ENCODE measurements at places on chromosomes 11 and 22.

DNA sequence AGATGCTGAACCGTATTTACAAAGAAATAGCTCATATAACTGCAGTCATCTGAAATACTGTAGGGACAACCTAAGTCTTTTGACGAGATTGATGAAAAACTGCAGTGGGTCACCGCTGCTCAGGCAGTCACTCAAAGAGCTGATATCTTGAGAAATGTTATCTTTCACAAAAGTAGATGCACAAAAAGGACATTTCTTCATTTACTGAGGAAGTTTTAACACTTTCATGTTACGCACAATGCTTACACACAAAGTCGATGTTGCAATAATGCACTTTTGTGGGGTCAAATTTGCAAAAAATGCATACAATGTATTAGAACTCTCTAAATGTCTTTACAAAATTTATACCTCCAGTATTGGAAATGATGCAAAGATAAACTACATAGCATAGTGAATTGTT lies 16.2 kb upstream of the OR10V1 start:
- no peak for DNase-seq

DNA sequence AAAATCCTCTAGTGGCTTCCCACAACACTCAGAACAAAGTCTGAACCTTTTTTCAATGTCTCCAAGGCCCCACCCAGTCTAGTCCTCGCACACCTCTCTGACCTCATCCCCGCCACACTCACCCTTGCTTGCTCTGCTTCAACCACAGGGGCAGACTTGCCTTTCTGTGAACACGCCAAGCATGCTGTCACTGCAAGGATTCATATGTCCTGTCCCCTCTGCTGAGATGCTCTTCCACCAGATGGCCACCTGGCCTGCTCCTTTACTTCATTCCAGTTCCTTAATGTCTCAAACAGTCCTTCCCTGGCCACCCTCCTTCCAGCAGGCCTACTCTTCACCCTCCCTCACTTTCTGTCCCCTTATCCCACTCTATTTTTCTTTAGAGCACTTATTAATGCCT lies 60.6 kb upstream of the ARHGAP20 start:
- no peak for DNase-seq

- no peak for DNase-seq
Measured at GRCh38 chr22:27068121-27068520, 410.7 kb downstream of the MIAT start.

DNA sequence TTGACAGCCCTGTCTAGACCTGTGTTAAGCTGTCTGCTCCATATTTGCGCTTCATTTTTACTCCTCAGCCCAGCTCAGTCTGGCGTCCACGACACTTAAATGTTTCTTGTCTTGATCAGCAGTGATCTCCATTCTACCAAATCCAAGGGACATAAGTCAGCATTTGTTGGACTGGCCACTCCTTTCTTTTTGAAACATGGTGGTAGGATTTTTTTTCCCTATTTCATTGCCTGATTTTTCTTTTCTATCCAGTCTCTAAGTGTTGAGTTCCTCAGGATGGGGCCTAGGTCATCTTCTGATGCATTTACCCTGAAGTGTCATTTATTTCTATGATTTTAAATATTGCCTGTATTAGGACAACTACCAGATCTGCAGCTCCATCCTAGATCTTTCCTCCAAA lies 873 bp downstream of the NCAPH2 start:
- DNase-seq: no peak

DNA sequence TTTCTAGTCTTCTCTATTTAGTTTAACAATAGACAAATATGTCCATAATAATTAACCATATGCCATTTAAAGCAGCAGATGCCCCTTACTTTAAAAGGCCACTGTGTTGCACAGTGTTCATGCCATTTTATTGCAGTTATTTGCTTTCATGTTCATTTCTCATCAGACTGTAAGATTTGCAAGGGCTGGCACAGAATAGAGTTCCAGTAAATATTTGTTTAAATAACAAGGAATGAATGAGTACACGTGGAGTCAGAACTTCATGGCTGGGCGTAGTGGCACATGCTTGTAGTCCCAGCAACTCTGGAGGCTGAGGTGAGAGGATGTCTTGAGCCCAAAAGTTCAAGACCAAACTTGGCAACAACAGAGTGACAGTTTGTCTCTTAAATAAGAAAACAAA lies 1228.6 kb downstream of the LRRC4C start:
- DNase-seq: no peak

GRCh38 chr22:44098021-44098739 lies 74.1 kb downstream of the PARVB start:
- no peak for DNase-seq

GRCh38 chr11:20059587-20060021 lies 100.7 kb downstream of the DBX1 start:
- DNase-seq: no peak

GRCh38 chr11:16790486-16791190 lies 52.2 kb downstream of the C11orf58 start:
- no peak for DNase-seq

- DNase-seq: peak; percentile 46
Measured at GRCh38 chr11:117807482-117808327, 10.7 kb upstream of the DSCAML1 start.

- no peak for DNase-seq
Measured at GRCh38 chr22:27207266-27207665, 549.9 kb downstream of the MIAT start.

DNA sequence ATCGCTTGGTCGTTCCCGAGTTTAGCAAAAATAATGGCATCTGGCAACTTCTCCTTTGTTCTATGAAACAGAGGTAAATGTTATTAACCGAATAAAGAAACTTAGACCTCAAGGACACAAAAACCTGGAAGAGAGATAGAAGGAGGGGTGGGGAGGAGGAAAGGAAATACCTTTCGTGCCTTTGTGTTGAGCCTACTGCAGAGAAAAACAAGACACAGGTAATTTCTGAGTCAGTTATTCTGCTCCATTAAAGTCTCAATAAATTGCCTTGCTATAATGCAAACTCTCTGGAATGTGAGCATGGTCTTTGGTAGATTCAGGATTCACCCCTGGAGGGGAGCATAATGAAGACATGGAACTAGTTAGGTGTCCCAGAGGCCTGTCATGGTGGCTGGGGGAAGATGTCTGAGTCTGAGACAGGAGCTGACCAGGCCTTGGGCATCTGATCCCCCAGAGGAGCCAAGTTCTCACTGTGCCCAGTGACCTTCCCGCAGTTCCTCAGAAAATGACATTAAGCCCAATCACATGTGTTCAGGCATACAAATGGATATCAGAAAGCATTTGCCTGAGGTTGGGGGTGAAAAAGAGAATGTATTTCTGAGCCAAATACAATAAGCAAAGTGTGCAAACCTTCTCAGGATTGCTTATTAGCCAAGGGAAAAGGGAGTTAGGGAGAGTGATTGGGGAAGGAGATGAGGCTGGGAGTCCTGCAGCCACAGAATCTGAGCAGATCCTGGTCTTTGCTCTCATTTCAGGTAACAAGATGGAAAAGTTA lies 72.6 kb upstream of the CADM1 start:
- DNase-seq: no peak

DNA sequence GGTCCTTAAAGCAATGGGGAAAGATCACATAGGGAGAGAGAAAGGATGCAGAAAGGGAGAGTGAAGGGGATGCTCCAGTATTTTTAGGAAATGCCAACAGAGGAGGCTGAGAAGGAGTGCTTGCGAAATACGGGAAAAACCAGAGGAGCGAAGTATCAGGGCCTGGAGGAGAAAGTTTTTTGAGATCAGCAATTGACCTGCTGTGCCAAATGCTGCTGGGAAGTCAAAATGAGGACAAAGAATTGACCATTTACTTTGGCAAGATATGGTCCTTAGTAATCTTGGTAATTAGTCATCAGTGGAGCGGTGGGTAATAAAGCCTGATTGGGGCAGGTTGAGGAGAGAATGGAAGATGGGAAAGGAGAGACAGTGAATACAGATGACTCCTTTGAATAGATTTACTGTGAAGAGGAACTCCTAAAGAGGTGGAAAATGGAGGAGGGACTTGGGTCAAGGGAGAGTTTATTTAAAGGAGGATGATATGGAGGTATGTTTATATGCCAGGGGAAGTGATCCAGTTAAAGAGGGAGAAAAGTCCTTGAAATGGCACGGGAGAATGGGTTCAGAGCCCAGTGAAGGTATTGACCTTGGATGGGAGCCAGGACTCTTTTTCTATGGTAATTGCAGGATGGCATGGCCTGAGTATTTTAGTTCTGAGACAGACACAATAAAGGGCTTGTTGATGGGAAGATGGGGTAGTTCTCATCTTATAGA lies 111.5 kb downstream of the PKNOX2 start:
- no peak for DNase-seq

GRCh38 chr11:31246451-31247165 lies 122.9 kb downstream of the DCDC1 start:
- no peak for DNase-seq

- no peak for DNase-seq
Measured at GRCh38 chr11:3148255-3148989, 16.7 kb downstream of the OSBPL5 start.

DNA sequence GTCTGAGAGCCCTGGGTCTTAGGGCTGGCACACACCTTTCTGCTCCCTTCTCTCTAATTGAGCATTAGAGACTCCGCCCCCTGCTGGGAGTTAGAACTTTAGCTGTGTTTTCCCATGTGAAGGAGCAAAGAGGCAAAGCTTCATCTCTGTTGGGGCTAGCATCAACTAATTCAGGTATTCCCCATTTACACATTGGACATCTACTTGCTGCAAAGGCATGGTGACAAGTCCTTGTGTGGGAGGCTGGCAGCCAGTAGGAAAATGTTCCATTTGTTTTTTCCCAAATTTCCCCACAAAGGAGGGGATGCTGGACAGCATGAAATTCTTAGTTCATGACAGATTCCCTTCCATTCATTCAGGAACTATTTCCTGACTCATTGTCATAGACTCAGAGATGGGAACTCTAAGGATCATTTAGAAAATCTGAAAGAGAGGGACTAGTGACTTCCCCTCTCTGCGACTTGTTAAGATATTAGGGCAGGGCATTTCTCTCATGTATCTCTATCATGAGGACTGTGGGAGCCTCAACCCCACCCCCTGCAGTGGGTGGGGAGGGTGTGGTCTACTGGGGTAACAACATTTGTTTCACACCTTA lies 3.6 kb downstream of the CD44 start:
- no peak for DNase-seq

- no peak for DNase-seq
Measured at GRCh38 chr11:32899438-32899837, 6.8 kb downstream of the QSER1 start.

- no peak for DNase-seq
Measured at GRCh38 chr11:90453525-90453924, 230.7 kb upstream of the CHORDC1 start.

- DNase-seq: no peak
Measured at GRCh38 chr22:42296381-42296853, 26.0 kb upstream of the TCF20 start.

GRCh38 chr22:24926849-24927579 lies 19.5 kb downstream of the LHFPL7 start:
- peak; percentile 46 for DNase-seq

DNA sequence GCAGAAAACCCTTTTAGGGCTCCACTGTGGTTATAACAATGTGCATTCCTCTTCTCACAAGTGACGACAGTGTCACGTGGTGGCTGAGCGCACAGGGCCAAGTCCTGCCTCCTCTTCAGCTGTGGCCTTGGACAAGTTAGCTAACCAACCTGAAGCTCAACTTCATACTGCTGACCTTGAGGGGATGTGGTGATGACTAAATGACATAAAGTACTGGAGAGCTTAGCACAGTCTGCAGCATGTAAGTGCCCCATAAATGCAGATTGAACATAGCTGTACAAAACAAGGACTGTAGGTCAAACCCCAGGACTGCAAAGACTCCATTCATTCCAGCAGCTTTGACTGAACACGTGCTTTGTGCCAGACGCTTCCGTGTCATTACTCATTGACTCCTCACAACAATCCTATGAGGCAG lies 20.1 kb upstream of the MRGPRX2 start:
- no peak for DNase-seq

GRCh38 chr11:95065336-95065735 lies 1.4 kb upstream of the SRSF8 start:
- DNase-seq: no peak

DNA sequence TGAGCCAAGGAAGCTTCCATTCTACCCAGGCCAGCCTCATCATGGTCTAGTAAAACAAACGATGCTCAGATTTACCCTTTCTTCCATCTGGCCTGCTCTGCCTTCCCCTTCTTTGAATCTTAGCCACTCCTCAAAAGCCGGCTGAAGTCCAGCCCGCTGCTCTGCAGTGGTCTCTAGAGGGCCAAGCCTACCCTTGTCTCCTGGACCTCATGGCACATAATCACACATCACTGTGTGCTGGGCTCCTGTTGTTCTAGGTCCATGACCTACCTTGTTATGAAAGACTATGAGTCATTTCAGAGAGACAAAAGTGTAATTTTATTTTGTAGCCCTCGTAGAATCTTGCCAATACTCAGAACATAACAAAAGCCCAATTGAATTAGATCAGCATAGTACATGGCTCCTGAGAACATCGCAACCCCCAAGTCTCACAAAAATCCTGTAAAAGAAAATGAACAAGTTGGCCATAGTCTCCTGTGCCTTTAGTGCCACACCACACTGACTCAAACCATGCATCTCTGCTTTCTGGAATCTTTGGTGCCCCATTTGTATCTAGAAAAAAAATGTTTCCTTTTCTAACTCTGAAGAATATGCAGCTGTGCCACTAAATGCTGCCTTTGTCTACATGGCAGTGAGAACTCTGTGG lies 192.7 kb downstream of the OPCML start:
- no peak for DNase-seq

- DNase-seq: peak; percentile 85
Measured at GRCh38 chr11:23359297-23359696, 499.0 kb upstream of the CCDC179 start.

DNA sequence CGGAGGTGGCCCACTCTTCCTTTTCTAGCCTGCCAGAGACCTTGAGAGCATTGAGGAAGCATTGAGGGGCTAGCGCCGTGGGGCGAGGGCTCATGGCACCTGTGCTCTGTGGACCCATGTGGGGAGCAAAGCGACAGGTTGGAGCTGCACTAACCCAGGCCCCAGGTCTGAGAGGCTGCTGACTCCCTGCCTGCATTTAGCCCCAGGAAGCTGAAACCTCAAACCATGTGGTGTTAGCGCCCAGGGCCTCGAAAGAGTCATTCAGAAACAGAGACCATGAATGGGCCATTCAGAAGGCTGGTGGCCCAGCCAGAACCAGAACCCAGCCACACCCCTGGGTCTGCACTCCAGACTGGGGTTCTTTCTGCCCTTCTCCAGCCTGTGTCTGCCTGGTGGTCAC lies 88.6 kb downstream of the BCR start:
- DNase-seq: no peak

DNA sequence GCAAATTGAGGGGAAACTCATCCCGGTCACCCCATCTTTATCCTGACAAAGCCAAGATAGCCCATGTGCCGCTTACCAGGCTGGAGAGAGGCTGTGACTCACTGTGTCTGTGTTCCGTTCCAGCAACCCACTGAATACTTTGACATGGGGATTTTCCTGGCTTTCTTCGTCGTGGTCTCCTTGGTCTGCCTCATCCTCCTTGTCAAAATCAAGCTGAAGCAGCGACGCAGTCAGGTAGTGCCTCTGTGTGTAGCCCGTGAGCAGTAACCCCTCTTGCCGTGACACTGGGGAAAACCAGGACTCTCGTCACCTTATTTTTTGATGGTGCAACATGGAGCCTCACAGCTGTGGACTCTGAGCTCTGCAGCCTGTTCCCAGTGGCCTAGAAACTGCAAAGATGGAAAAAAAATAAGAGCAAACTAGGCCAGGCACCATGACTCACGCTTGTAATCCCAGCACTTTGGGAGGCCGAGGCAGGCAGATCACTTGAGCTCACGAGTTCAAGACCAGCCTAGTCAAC lies 16.9 kb downstream of the C22orf31 start:
- no peak for DNase-seq
